ENCODE measurements at places on chromosomes 5 and 9.

DNA sequence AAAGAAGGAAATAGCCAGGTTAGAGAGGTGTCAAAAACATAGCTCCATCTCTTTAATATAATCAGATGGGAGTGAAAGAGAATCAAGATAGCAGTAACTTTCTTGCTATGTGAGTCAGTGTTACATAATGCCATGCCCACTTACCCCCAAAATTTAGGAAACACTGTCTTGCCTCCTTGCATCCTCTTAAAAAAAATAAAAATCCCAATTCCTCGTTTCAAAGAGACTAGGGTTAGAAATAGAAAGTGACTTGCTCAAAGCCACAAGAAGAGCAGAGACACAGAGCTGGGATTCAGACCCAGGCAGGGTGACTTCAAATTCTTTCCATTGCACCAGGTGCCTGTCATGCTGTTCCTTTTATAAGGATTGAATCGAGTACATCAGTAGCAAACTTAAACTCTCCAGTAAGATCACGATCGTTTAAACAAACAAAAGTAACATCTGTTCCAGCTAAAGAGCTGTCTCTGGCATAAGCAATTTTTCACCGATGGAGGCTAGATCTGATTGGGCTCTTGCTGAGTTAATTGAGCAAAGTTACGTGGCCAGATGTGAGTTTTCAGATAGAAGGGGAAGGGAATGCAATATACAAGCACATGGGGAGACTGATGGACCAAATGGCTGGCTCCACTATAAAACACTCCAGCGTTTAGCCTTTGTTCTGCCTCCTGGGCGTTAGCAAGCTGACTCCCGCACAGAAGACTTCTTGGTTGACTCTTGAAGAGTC is 176.9 kb downstream of the PALM2AKAP2 start:
- no peak for DNase-seq

DNA sequence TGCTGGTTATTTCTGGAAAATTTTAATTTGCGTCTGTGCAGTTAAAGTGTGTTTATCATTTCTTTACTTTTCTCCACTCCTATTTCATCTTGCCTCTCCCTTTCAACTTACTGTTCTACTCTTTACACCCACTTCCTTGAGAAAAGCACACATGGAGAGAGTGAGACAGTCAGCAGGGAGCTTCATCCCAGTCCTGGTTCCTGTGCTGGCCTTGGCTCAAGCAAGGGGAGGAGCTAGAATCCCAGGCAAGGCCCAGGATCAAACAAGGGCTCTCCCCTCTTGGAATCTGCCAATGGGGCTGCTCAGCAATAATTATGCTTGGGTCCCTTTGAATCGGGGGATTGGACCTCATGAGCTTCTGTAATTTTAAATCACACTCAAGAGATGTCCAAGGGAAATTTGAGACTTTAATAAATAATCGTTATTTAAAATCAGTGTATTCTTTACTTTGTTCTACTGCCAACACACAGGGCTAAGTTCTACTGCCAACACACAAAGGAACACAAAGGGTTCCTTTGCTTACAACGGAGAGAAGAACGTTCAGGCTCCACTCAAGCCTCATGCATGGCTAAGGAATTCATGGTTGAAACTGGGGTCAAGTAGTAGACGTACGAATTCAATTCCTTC is 439.3 kb upstream of the DAB2 start:
- no peak for DNase-seq

DNA sequence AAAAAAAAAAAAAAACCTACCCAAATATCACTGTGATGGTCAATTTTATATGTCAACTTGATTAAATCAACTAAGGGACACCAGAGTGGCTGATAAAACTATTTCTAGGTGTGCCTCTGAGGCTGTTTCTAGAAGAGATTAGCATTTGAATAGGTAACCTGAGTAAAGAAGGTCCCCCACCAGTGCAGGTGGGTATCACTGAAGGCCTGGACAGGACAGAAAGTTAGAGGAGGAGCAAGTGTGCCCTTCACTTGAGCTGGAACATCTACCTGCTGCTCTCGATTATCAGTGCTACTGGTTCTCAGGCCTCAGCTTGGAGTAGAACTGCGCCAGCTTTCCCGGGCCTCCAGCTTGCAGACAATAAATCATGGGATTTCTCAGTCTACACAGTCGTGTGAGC is 88.7 kb downstream of the TLE1 start:
- DNase-seq: no peak

DNA sequence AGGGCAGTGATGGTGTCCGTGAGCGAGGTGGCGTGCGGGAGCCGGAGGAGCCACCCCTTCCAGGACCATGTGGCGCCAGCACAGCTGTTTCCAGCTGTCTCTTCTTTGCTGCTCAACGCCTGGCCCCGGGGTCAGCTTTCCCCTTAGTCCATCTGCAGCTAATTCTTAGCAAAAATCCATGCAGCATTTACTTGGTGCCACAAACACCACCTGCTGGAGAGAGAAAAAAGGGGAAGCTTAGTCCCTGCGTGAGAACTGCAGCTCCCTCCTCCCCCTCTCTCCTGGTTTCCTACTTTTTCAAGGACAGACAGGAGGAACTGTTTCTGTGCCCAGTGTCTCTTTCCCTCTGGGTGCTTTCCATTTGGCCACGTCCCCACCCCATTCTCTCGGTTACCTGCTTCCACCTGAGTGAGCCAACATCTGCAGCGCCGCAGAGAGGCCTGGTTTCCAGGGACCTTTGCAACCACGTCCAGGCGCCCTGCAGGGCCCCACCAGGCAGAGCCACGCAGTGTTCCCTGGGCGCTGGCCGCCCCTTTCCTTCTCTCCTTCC is 3.4 kb downstream of the SLC6A19 start:
- DNase-seq: peak; percentile 2

DNA sequence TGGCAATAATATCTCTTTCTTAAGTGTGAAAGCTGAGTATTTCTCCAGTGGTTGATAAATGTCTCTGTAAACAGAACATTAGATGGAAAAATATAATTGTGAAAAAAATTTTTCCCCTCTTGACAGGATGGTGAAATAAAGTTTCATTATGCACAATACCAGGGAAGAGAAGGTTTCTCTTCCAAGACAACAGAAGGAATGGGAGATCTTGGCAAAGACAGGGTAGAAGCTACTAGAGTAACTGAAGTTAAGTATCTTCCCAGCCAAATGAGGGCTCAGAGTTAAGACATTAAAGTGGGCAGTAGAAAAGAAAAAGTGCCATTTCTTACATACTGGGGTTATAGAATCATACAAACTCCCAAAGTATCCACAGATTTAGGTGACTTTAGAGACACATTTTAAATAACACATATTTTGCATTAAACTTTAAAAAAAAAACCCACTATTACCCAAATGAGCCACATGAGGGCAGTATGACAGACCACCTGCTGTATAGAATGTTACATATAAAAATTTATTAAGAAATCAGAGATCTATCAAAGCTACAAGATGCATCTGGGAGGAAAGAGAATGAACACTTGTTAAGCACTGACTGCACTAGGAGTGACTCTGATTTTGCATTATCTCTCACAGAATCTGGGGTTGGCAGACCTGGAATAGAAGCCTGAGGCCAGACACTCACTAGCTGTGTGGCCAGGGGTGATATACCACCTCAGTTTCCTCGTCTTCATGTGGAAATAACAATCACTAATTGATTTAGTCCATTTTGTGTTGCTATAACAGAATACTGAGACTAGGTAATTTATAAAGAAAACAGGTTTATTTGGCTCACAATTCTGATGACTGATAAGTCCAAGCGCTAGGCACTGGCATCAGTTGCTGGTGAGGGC is 98.5 kb downstream of the ARSB start:
- DNase-seq: peak; percentile 18

- peak; percentile 61 for DNase-seq
Observed at GRCh38 chr5:147578228-147579024, 68.6 kb upstream of the DPYSL3 start.

GRCh38 chr5:115243412-115243811 is 19.3 kb downstream of the PGGT1B start:
- peak; percentile 63 for DNase-seq

- peak; percentile 28 for DNase-seq
Observed at GRCh38 chr5:129094924-129095899, 663 bp downstream of the ISOC1 start.

DNA sequence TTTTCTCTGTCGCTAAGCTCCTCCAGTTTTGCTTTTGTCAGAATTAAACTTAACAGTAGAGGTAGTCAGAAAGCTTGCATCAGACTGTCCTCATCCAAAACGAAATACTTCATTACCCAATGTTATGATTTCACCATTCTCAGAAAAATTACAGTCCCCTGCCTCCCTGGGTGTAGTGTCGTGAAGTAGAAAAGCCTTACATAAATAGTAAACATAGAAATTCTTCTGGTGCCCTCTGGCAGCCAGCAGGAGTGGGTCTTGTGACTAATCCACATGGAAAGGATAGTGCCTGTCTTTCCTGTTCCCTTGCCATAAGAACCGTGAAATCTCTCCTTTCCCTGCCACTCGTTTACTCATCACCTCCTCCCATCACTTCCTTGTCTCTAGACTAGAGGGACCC is 230.6 kb downstream of the GNA14 start:
- peak; percentile 84 for DNase-seq

DNA sequence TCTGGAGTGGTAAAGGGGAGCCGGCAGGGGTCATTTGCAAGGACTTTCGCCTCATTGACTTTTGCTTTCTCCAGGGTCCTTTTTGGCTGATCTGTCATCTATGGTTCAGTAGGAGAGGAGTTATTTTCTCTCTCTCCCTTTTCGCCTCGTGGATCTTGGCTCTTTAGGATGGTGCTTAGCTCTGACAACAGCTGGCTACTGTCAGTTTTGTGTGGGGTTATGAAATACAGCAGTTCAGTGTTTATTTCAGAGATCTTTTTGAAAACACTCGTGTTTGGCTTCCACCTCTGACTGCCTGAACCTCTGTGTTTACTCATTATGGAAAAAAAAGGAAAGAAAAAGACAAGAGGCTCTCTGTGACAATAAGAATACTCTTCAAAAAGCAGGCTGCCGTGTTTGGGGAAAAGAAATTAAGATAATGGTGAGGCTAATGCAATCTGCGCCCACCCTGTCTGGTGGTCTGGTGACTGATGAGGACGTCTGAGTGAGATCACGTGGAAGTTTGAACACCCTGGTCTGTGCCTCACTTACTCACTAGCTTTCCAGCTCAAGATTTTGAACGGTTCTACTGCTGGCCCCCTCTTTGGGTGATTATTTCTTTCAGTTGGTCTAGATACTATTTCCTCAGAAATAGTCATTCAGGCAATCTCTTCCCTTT is 567.7 kb downstream of the CAAP1 start:
- DNase-seq: no peak

GRCh38 chr5:109125755-109126429 is 283.9 kb downstream of the PJA2 start:
- DNase-seq: no peak

- DNase-seq: no peak
Observed at GRCh38 chr5:15160091-15160490, 288.5 kb upstream of the ANKH start.

- DNase-seq: no peak
Observed at GRCh38 chr5:24188216-24188925, 456.4 kb downstream of the CDH10 start.

Measured in epithelial cell of esophagus (primary cell).